Lung microvascular endothelial cell (primary cell): ENCODE measurements at places on chromosomes 6 and 20. TPM values are rescaled to one million over a fixed set of nuclear protein-coding genes. Genes with fewer than 3 reads are reported as not detected.

Gene TRIM31
- not detected in 2 replicates for total RNA-seq

Gene EDN1
- total RNA-seq: 110 and 268 TPM in 2 replicates

Gene STMND1
- total RNA-seq: not detected in 2 replicates

Gene HAO1
- total RNA-seq: not detected in 2 replicates

Gene HLA-F
- 7.4 and 10.5 TPM in 2 replicates for total RNA-seq

Gene TGIF2
- 15.5 and 22.0 TPM in 2 replicates for total RNA-seq

Gene SLC2A10
- 5.2 and 9.5 TPM in 2 replicates for total RNA-seq

Gene BTN1A1
- total RNA-seq: not detected in 2 replicates

Gene CYP24A1
- total RNA-seq: not detected in 2 replicates

Gene PRICKLE4
- total RNA-seq: 5.2 and 6.7 TPM in 2 replicates

Gene KIAA0408
- not detected in 2 replicates for total RNA-seq

Gene SLC25A27
- total RNA-seq: 0.22 and 1.4 TPM in 2 replicates

Gene PGC
- total RNA-seq: not detected in 2 replicates

Gene DCDC2
- not detected in 2 replicates for total RNA-seq

Gene BPIFB1
- total RNA-seq: not detected in 2 replicates

Gene TRAPPC3L
- total RNA-seq: under 0.01 TPM in 1 of 2 replicates, not detected in the other

Gene RUNX2
- not detected in 2 replicates for total RNA-seq
